Activated CD4-positive, alpha-beta memory T cell treated with anti-CD3 and anti-CD28 coated beads for 36 hours (primary cell): ENCODE measurements at places on chromosomes 5 and 9. TPM values are rescaled to one million over a fixed set of nuclear protein-coding genes. Genes with fewer than 3 reads are reported as not detected.

GRCh38 chr5:132233081-132233480 lies 5.4 kb upstream of the P4HA2 start:
- no peak for DNase-seq

DNA sequence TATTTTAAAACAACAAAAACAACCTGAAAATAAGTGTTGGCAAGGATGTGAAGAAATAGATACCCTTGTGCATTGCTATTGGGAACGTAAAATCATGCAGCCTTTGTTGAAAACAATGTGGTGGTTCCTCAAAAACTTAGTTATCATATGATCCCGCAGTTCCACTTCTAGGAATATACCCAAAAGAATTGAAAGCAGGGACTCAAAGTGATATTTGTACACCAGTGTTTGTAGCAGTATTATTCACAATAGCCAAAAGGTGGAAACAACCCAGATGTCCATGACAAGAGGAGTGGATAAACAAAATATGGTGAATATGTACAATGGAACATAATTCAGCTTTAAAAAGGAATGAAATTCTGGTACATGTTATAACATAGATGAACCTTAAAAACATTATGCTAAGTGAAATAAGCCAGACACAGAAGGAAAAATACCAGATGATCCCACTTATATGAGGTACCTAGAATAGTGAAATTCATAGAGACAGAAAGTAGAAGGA lies 29.0 kb downstream of the IRF1 start:
- DNase-seq = no peak

DNA sequence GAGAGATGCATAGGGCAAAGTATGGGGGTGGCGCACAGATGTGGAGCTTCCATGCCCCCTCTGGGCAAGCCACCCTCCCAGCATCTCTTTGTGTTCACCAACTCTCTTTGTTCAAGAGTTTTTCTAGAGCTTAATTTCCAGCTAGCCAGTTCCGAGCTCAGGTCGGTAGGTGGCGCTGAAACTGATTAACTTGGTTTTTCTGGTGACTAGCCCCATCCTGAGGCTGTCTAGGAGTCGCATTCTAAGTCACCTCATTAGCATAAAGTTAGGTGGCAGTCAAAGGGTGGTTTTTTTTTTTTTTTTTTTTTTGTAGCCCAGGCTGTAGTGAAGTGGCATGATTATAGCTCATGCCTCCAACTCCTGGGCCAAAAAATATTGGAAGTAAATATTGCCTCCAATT lies 476.4 kb downstream of the KDM4C start:
- peak; percentile 66 for DNase-seq

DNA sequence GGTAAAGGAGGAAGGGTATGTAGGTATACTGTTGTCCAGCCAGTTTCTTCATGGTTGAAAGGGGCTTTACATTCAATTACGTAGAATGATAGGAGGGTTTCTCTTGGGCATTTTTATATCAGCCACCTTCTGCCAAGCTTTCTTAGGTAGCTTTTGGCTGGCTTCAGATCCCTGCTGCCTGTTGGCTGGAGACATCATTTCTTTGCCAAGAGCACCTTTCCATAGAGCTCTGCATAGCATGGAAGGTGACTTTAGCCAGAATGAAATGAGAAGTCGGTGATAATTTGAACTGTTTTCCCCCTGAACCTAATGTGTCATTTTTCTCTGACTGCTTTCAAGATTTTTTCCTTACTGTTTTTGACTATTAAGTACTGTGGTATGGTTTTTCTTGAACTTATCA lies 26.9 kb downstream of the TMEFF1 start:
- no peak for DNase-seq

GRCh38 chr5:55600497-55601203 lies 65.9 kb upstream of the PLPP1 start:
- peak; percentile 13 for DNase-seq

- peak; percentile 35 for DNase-seq
Measured at GRCh38 chr5:80867233-80867632, 92.9 kb upstream of the RASGRF2 start.

GRCh38 chr9:105281272-105281671 lies 36.8 kb downstream of the SLC44A1 start:
- DNase-seq = no peak

DNA sequence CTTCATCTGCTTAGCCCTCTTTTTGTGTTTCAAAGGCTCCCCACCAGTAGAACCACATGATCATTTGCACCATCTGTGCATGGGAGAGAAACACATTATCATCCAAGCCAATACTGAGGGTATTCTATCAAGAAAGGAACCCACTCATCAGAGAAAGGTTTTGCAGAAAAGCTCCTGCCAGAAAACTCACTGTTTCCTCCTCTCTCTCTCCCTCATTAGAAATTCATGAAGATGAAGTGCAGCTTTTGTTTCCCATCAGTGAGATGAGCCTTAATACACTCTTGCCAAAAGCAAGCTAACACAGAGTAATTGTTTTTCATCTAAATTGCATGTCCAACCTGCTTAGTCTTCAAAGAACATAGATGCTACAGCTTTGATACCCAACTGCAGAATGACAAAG lies 142.4 kb upstream of the GRAMD2B start:
- DNase-seq = no peak

GRCh38 chr9:136368190-136368589 lies 4.6 kb upstream of the DNLZ start:
- no peak for DNase-seq

DNA sequence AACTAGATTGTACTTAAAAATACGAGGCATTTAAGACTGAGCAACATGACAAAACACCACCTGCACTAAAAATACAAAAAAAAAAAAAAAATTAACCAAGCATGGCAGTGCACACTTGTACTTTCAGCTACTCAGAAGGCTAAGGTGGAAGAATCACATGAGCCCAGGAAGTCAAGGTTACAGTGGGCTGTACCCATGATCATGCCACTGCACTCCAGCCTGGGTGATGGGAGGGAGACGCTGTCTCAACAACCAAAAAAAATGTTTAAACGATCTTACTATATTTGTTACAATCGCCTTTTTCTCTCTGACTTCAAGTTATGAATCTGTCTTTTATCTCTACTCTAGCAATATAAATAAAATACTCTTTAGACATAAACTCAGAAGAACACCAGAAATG lies 1454.3 kb downstream of the MAT2B start:
- DNase-seq = no peak

DNA sequence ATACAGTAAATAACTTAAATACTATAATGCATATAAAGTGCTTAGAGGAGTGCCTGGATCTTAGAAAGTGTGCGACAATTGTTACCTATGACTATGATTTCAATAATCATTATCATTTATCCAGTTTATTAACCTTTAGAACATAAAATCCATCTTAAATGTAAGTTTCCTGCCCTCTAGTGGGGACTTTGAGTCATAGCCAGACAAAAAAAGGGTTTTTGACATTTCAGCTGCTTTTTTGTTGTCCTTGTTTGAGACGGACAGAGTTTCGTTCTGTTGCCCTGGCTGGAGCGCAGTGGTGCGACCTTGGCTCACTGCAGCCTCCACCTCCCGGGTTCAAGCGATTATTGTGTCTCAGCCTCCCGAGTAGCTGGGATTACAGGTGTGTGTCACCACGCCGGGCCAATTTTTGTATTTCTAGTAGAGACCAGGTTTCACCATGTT lies 9.7 kb upstream of the C9orf152 start:
- no peak for DNase-seq

DNA sequence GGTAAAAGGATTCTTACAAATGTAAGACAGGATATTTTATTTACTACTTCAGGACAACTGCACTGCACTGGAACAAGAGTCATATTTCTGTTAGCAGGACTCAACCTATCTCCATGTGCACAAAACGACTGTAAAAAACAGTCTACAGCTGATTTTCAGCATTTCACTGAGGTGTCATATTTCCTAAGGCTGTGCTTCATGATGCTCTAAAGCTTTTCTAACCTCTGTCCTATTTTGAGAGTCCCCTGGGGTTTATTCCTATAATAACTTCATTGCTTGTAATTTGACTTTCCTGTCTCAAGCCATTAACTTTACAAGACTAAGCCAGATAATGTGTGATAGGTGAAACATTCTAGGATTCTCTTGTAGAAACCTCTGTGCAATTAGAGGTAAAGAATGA lies 472.3 kb downstream of the HINT1 start:
- no peak for DNase-seq

GRCh38 chr5:172505845-172506244 lies 51.5 kb upstream of the SH3PXD2B start:
- DNase-seq = no peak

GRCh38 chr9:87442451-87442850 lies 55.2 kb upstream of the DAPK1 start:
- DNase-seq = no peak

Gene TLX3
- not detected for total RNA-seq

Gene CFAP90
- not detected for total RNA-seq

Gene GAPT
- not detected for total RNA-seq
